AG04450 (cell line): ENCODE measurements at places on chromosomes 6 and 20.

GRCh38 chr20:62557999-62558408 lies 82.2 kb upstream of the GATA5 start:
- DNase-seq, result no peak

GRCh38 chr6:118617417-118617816 lies 34.0 kb downstream of the CEP85L start:
- DNase-seq, result no peak

DNA sequence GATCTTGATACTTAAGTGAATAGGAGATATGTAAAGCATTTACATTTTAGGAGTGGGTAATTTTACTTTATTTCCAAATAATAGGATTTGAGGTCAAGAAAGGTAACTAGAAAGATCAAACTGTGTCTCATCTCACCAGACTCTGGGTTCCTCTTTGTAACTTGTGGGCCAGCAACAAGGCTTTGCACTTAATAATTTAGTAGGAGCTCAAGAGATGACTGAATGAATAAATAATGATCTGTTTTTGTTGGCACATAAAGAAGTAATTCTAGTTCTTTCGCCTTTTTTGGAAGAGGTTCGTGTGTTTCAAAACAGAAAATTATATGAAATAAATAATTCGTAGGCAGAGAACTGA lies 67.4 kb upstream of the FABP7 start:
- DNase-seq, result no peak

- DNase-seq, result no peak
These were observed 17.8 kb upstream of the RSPO3 start for GRCh38 chr6:127100510-127101140.

GRCh38 chr20:33694639-33695012 lies 8.4 kb upstream of the E2F1 start:
- DNase-seq, result no peak

GRCh38 chr6:128057946-128058345 lies 157.1 kb upstream of the THEMIS start:
- DNase-seq, result no peak

GRCh38 chr6:73451223-73452106 lies 632 bp downstream of the CGAS start:
- no peak for DNase-seq

DNA sequence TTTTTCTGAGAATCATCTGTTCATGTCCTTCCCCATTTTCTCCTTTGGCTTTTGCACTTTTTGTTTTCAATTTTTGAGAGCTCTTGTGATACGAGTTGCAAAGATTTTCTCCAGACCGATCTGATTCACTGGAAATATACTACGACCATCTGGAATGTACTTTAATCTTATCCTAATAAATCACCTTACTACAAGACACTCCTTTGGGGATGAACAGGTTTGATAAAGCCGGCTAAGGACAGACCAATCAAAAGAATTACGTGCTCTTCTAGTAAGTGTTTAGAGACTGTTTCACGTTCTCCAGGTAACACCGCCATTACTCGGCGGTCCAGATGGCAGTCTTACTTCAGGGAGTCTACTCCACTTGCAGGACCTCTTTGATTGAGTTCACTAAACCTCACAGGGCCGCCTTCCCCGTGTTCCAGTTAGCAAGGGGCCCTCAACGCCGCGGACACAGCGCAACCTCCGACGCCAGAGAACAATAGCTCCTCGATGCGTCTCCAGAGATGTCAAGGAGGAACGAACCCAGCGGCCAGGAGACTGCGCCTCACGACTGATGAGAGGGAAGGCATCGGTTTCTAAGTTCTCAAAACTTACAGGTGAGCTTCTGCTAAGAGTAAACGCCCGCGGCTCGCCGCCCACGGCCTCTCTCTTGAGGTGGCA lies 920 bp upstream of the WTAP start:
- DNase-seq, result no peak

DNA sequence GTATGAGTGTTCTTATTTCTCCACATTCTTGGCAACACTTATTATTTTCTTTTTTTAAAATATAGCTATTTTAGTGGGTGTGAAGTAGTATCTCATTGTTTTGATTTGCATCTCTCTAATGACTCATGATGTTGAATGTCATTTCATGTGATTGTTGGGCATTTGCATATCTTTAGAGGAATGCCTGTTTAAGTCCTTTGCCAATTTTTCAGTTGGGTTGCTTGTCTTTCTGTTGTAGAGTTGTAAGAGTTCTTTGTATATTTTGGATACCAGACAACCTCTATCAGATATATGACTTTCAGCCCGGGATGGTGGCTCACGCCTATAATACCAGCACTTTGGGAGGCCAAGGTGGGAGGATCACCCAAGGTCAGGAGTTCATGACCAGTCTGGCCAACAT lies 5.1 kb upstream of the POPDC3 start:
- no peak for DNase-seq

GRCh38 chr6:131134980-131135243 lies 355 bp upstream of the AKAP7 start:
- DNase-seq, result no peak

DNA sequence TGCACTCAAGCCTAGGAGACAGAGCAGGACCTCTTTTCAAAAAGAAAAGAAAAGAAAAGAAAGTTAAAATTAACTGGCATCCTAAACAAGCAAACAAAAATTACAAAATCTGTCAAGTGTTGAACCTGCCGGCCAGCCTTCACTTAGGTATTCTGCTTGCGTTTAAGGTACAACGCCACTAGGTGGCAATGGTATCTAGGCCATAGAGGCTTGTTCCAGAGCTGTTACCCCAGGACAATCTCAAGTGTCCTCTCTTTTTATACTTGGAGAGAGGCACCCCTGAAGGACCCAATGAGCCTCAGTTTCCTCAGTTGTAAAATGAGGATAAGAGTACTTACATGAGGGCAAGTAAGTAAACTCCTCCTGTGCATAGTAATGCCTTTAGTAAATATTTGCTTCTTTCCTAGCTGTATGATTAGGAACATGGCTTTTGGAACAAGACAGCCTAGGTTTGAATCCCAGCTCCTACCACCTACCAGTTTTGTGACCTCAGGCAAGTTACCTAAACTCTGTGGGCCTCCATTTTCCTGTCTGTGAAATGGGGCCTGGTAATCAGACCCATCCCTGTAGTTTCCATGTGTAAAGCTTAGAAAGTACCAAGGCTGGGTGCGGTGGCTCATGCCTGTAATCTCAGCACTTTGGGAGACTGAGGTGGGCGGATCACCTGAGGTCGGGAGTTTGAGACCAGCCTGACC lies 5.8 kb upstream of the PACSIN1 start:
- DNase-seq, result no peak

- DNase-seq, result no peak
These were observed 41.3 kb downstream of the RBM38 start for GRCh38 chr20:57432480-57432861.

DNA sequence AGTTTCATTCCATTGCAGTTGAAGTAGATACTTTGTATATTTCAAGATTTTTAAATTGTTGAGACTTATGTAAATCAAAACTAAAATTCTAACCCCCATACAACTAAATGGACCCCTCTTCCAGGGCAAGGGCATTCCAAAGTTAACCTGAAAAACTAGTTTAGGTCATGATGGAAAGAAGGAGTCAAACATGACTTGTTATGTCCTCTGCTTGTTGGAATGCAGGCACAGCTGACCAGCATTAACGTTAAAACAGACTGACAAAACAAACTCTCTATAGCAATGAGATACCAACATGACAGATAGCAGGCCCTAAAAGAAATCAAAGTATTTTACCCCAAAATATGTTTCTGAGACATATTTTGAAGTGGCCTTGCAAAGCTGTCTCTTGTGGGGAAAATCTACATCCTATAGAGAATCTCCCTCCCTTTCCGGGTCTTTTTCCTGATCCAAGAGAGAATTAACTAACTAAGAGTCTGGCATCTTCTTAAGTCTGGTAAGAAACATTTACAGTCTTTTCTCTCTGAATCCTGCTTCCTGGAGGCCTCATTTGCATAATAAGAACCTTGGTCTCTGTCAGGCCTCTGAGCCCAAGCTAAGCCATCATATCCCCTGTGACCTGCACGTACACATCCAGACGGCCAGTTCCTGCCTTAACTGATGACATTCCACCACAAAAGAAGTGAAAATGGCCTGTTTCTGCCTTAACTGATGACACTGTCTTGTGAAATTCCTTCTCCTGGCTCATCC lies 124.3 kb upstream of the ATXN1 start:
- no peak for DNase-seq

DNA sequence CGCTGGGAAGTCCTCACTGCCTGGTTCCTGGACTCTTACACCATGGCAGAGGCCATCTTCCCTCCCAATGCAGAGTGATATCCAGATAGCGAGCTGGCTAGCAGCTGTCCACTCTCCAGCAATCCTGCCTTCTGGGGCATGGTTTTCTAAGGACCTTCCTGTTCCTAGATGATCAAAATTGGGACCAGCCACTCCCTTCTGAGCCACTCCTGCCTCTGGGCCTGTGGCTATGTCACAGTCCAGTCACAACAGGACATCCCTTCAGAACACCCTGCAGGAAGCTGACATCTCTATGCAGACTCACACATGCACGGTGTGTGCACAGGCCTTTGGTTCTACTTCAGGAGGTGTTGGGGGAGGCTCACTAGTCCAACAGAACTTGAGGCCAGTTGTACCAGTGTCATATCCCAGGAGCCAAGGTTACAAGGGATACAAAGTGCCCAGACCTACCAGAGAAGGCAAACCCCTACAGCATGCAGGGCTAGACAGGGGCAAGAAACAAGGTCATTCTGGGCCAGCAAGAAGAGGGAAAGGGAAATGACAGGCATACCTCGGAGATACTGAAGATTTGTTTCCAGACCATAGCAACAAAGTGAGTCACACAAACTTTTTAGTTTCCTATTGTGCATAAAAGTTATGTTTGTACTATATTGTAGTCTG lies 2.7 kb upstream of the MCCD1 start:
- no peak for DNase-seq

DNA sequence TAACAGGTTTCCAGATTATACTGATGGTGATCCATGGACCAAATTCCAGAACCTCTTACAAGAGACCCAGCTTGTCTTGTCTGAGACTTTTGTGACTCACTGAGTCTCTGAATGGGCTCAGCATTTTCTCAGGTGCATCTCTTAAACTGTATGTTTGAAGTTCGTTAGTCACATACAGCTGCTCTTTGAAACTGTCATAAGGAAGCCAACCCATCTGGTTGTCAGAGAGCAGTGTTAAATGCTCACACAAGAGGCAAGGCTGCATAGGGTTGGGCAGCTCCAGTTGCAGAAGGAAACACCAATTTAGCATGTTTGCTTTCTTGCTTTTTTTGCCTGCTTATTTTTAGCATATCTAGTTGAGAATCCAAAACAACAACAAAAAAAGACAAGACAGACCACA lies 47.1 kb downstream of the TRIM27 start:
- no peak for DNase-seq

DNA sequence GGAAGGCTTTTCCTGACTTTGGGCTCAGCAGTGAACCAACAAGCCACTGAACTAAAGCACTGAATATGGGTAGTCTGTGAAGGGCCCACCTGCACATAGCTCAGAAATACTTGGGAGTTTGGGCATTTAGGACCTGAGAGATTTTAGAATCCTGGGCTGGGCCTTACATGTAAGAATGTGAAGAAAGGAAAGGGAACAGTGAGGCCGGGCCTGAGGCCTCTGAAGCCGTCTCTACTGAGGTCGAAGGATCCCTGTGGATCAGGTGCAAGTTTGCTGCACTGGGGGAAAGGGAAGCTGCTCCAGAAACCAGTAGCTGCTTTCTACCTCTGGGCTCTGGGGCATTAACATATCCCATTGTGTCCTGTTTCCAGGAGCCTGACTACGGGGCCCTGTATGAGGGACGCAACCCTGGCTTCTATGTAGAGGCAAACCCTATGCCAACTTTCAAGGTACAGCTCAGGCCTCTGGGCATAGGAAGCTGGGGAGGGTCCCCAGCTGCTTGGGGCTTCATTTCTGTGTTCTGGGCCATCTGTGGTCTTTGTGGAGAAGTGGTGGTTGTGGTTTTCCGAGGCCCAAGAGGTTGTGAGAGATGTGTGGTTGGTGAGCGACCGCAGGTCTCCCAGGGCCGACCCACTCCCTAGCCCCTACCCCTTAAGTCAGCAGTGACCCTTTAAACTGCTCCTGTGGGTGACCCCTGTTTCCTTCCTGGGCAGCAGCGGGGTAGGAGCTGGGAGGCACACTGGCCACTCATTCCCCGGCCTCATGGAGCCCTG lies 30.3 kb downstream of the PLCG1 start:
- DNase-seq, result no peak

DNA sequence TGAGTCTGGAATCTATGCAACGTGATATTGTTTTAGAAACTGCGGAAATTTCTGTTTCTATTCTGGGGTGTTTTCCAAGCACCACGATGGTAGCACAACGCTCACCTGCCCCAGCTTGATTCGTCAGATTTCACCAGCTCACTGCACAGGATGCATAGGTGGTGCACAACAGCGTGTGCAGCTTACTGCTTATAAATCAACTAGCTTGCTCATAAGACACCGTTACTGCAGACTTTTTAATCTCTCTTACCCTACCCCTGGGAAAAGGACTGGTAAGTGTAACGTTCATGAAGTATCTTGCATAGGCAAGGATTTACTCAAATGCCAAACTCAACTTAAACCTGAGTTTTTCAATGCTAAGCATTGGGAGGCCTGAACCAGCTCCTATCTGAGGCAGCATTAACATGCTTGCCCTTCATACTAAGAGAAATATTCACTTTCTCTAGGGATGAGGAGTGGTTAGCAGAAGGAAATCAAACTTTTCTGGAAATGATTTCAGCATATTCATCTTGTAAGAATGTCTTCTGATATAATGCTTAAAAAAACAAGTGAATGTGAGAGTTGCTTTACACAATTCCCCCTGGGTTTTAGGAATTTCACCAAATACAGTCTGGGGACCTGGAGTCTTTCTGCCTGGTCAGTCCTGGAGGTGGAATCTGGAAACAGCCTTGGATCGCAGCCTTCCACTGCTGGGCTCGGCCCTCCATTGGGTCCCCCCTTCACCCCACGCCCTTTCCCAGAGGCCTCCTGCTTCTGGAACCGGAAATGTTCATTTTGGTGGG lies 100.6 kb downstream of the DACT2 start:
- no peak for DNase-seq

GRCh38 chr6:97322811-97323210 lies 39.8 kb upstream of the MMS22L start:
- no peak for DNase-seq

GRCh38 chr6:1516742-1517520 lies 92.8 kb upstream of the FOXC1 start:
- no peak for DNase-seq

DNA sequence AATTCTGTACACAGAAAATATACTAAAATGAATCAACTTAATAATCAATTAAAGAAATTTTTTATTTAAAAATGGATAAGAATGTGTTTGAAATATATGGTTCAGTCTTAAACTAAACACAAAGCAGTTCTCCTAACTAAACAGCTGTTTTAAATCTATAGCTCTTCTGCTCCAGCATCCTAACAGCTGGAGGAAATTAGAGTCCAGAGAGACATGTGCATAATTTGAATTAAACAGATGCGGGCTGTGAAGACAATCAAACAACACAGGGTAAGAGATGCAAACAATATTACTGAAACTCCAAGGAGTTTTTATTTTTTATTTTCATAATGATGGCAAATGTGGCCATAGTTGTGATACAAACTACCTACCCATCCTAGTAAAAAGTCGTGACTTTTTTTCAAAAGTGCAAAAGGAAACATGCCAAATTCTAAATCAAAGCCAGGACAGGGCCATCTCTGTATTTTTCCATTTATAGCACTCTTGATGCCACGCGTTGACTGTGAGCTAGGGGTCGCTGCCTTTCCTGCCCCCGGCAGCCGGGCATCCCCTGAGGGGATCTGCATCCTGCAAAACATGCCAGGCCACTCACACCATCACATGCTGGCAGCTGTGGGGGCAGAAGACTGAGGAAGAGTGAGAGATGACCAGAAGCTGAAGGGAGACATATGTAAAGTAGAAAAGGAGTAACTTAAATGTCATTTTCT lies 310.6 kb downstream of the PRKN start:
- no peak for DNase-seq

GRCh38 chr20:21004386-21005076 lies 101.6 kb downstream of the LINC00237 start:
- no peak for DNase-seq
